ENCODE measurements at places on chromosomes 13 and 19. TPM values are rescaled to one million over a fixed set of nuclear protein-coding genes. Genes with fewer than 3 reads are reported as not detected.

DNA sequence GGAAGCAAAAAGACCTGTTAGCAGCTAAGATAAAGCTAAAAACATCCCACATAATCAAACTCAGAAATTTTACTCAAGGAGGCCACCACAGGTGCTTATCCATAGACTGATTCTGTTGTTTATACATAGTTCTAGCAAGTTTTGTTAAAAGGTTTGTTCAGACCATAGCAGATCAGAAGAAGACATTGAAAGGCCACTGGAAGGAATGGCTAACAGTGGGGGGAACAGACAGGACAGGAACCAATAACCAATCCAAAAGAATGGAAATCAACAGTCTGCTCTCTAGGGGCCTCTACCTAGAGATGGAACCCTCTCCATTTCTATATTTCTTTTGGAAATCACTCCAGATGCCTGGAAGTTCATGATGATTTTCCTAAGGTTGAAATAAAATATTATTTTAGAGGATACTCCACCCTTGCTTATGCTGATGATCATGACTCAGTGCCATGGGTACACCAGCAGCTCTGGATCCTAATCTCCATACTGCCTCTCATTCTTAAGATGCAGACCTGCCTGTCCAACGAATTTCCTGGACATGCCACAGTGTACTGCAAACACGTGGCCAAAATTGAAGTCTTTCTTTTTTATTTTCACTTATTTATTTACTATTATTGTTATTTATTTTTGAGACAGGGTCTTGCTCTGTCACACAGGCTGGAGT is 260.0 kb downstream of the MYO16 start:
- DNase-seq, result no peak

DNA sequence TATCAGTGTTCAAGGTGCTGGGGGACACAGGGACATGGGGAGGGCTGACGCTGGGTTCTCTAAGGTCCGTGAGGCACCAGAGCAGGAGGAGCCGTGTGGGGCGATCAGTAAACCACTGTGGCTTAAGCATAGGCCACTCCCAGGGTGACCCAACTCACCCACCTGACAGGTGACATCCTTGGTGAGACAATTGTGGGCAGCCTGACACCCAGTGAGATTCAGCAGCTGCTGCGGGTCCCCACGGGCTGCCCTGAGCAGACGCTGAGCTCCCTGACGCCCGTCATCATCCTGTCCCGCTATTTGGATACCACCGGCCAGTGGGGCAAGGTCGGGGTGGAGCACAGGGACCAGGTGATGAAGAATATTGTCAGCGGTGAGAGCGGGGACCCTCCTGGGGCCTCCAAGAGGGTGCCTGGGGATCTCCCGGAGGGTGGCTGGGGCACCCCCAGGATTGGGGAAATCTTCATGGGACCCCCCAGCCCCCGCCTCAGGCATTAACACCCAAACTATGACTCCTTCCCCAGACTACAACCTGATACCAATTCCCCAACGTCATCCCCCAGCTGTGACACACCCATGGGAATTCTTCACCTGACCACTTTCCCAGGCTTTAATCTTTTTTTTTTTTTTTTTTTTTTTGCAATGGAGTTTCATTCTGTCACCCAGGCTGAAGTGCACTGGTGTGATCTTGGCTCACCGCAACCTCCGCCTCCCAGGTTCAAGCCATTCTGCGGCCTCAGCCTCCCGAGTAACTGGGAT is 33.3 kb upstream of the SHFL start:
- no peak for DNase-seq

DNA sequence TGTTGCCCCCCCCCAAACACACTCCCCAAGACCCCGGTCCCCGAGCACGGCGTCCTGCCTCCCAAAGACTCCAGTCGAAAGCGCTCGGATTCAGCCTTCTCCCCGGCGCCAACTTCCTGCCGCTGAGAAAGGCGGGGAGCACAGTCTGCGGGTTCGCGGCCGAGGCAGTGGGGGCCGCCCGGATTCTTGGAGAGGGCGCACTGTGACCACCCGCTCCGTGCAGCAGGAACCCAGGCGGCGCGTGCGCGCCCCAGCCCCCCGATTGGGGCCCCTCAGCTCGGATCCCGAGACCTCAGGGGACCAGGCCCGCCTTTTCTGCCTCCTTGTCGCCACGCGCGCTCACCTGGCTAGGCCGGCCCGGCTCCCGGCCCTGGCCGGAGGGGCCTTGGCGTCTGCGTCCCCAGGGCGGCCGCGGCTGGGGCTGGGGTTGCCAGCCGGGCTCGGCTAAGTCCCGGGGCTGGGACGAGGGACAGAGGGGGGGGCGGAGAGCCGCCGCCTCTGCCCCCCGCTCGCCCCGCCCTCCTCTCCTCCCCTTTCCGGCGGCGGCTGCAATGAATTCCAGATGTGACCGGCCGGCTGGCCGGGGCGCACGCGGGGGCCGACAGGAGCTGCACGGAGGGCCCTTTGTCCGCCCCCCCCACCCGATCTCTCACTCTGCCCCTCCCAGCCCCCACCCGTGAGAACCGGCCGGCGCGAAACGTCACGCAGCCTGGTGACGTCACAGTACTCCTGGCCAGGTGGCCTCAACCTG is at the start of gene S1PR2:
TSS of gene S1PR2 (minus strand) at position 471 of the 751 bp plus-strand sequence. CDS start 6,426 bp downstream, outside the sequence.
- DNase-seq, result peak; percentile 82

DNA sequence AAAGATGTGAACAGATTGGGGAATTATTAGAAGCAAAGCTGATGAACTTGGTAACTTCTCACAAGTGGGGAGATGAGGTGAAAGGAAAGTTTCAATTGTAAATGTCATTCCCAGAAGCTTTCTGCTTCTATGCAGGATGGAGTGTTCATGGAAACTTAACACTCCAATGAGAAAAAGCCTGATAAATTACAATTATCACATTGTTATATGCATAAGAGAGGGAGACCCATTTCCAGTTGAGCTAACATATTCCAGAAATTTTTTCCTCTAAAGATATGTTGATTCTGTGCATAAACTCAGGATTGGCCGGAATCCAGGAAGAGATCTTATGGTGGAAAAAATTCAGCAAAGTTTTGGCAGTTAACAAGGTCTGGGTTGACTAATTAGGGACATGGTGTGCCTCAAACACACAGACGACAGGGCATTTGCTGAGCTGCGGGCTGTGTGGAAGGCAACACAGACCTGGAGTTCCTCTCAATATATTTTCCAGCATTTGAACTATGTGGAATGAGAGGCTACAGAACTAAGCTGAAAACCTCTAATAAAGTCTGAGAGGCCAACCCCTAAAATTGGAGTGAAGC is 64.9 kb upstream of the FGF14 start:
- no peak for DNase-seq

DNA sequence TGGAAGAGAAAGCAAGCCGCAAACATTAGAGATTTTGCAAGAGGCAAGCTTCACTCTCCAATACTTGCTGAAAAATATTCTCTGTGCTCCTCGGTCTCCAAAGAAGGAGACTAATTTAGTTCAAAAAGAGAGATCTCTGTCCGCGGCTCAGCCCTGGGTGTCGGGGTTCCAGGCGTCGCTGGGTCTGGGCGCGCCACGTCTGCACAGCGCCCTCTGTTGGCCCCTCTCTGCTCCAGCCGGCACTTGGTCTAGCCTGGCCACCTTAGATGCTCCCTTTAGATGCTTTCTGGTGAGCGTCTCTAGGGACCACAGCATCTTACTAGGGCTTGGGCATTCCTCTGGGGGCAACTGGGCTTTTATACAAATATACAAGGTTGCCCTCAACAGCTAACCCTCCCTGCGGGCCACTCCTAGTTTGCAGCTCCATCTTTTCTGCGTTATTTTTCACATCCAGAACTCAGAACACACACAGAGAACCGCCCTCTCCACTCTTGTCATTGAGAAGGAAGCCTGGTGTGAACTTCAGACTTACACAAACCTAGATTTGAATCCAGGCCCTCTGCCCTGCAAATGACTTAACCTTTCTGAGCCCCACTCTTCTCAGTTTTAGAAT is 78.3 kb downstream of the CYSLTR2 start:
- DNase-seq, result peak; percentile 70

DNA sequence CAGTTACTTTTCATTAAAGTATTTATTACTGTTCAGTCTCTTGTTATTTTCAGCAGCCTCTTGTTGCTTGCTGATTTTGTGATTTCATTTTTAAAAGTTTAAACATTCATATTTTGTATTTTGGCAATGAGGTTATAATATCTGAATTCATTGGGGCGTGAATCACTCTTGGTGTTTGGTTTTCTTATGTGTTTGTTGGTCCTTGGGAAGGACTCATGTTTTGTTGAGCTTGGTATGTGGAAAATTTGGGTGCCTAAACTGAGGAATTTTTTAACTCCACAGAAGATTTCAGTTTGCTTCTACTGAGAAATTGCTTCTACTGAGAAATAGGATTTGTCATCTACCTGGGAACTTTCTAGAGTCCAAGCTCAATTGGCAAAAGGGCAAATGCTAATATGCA is 38.2 kb downstream of the PDS5B start:
- DNase-seq, result no peak

DNA sequence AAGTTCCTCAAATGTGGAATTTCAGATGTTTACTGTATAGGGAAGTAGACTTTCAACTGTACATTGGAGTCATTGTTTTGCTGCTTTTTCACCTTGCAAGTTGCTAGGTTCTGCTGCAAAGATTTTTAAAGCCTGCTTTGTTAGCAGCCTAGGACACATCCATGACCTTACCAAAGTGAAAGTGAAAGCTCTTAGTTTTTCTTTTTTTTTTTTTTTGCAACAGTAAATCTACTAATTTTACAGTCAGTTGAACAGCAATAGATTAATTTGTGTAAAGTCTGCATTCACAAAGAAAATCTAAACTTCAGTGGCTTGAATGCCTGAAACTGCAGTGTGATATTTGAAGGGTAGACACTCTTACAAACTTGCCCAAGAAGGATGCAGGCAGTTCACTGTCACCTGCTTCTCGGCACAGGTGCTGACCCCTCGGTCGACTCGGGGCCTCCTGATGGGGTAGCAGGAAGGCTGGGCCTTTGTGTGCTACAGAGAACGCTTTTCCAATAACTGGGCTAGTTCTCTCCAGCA is 5.0 kb upstream of the MTIF3 start:
- peak; percentile 32 for DNase-seq

GRCh38 chr19:7262470-7262869 is 31.7 kb downstream of the INSR start:
- DNase-seq, result no peak

DNA sequence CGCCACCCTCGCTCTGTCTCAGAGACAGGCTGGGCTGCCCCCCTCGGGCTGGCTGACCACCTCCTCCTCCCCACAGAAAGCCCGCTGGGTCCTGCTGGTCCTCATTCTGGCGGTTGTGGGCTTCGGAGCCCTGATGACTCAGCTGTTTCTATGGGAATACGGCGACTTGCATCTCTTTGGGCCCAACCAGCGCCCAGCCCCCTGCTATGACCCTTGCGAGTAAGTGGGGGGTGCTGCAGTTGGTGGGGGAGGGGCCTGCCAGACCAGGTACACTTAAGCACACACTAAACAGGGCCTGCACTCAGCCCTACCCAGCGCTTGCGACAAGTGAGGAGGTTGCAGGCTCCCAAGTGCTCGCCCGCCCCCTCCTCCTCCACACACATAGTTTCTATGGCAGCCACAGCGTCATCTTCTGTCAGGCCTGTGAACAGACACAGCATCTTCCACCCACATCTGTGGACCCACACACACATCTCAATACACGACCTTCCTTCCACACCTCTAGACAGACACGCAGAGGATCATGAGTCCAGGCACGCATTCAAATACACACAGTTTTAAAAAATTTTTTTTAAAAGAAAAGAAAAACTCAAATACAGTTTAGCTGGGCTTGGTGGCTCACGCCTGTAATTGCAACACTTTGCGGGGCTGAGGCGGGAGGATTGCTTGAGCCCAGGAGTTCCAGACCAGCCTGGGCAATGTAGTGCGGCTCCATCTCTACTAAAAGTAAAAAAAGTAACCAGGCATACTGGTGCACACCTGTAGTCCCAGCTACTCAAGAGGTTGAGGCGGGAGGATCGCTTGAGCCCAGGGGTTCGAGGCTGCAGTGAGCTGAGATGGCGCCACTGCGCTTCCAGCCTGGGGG is 18.4 kb downstream of the PLD3 start:
- no peak for DNase-seq

- DNase-seq, result no peak
Observed at GRCh38 chr13:48210178-48210577, 22.8 kb upstream of the ITM2B start.

DNA sequence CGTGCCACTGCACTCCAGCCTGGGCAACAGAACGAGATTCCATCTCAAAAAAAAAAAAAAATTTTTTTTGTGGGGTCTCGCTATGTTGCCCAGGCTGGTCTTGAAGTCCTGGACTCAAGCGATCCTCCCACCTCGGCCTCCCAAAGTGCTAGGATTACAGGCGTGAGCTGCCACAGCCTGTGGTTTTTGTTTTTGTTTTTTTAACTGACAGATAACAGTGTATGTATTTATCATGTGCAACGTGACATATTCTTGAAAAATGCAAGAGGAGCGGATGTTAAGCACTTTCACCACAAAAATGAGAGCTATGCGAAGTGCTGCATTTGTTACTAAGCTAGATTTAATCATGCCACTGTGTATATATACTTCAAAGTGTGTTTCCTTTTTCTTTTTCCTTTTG is 49.0 kb downstream of the ARHGEF18 start:
- DNase-seq, result no peak

GRCh38 chr13:60411983-60412382 is 15.0 kb downstream of the TDRD3 start:
- no peak for DNase-seq

GRCh38 chr13:102680842-102681740 is 13.8 kb downstream of the METTL21C start:
- no peak for DNase-seq

- DNase-seq, result no peak
Observed at GRCh38 chr13:111239764-111240670, 80.4 kb upstream of the TEX29 start.

DNA sequence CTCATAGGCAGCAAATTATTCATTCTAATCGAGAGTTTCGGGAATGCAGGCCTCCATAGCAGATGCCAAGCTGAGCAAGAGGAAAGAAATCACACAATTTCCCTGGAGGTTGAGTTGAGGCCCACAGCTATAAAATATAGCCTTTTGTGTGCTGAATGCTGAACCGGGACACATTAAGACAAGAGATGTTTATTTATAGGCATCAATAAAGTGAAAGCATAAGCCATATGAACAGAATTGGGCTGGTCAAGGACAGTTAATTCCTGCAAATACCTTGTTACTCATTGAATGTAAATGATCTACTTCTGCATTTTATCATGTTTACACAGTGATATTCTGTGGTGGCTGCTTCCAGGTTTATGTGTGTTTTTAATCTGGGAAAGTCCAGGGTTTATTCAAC is 461.7 kb downstream of the KLF12 start:
- DNase-seq, result no peak

DNA sequence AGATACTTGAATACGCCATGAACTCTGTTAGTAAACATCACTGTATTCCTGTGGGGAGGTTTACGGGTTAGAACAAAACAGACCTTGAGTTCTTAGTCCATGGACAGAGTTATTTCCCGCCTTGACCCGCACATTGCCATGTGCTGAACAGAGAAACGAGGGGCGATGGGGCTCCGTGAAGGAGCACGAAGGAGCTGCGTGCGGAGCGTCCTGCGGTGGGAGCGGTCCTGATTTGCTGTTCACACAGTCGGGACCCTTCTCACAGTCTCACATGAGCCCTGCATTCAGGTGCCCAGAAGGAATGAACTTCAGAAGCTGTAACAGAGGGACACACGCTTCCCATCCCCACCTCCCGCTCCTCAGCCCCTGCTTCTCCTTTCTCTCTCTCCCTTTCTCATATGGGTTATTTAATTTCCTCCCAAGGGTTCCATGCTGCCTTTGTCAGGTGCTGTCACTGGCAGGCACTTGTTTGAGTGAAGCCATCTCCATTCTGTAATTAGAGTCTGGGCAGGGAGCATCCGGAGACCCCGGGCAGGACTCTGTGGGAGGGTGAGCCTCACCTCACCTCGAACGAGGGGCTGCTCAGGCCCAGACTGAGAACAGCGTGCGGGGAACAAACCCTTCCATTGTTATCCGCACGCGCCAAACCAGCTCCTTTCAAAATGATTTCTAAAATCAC is 76.9 kb downstream of the TEX29 start:
- DNase-seq, result no peak

Gene UBE2L5
- total RNA-seq, result not detected

Gene CTU1
- 9.8 TPM for total RNA-seq

Gene ZNF440
- total RNA-seq, result 6.4 TPM

Data from activated CD4-positive, alpha-beta memory T cell treated with anti-CD3 and anti-CD28 coated beads for 36 hours (primary cell).